Right lung (tissue), 10 donors: ENCODE measurements at places on chromosomes 1 and 21. TPM values are rescaled to one million over a fixed set of nuclear protein-coding genes. Genes with fewer than 3 reads are reported as not detected.

The C1orf141 gene
- polyA plus RNA-seq: 2.1 TPM

The SLC27A3 gene
- polyA plus RNA-seq: 41.6 TPM

The NCMAP gene
- 5.5 TPM for polyA plus RNA-seq

The TSTD1 gene
- 49.5 TPM for polyA plus RNA-seq

The ADORA1 gene
- polyA plus RNA-seq: 17.2 TPM

The LAD1 gene
- polyA plus RNA-seq: 14.5 TPM

The LRRC38 gene
- not detected for polyA plus RNA-seq

The PLA2G5 gene
- polyA plus RNA-seq: 1.3 TPM

The ETNK2 gene
- polyA plus RNA-seq: 11.7 TPM

The CFHR3 gene
- 0.72 TPM for polyA plus RNA-seq

The AGL gene
- 24.8 TPM for polyA plus RNA-seq

The SPRR2F gene
- polyA plus RNA-seq: not detected

The TENT5C gene
- polyA plus RNA-seq: 23.0 TPM

The EPHA2 gene
- 34.4 TPM for polyA plus RNA-seq

The WDR64 gene
- polyA plus RNA-seq: 0.09 TPM

The RHCE gene
- polyA plus RNA-seq: 1.4 TPM

The CITED4 gene
- polyA plus RNA-seq: 2.5 TPM

The MAP1LC3C gene
- polyA plus RNA-seq: 1.2 TPM

The CA6 gene
- polyA plus RNA-seq: not detected

The STIL gene
- polyA plus RNA-seq: 10.3 TPM

The DNALI1 gene
- 46.3 TPM for polyA plus RNA-seq

The LCE6A gene
- not detected for polyA plus RNA-seq

The NTRK1 gene
- polyA plus RNA-seq: 0.10 TPM

The BMP8B gene
- 1.0 TPM for polyA plus RNA-seq

The NVL gene
- polyA plus RNA-seq: 38.8 TPM

The SNX7 gene
- polyA plus RNA-seq: 28.9 TPM

The RHD gene
- 1.9 TPM for polyA plus RNA-seq
